ENCODE measurements at places on chromosomes 16 and 17.
A peak's percentile ranks its signal among the peaks of the same experiment; 100 is the strongest.

- DNase-seq = no peak
Observed at GRCh38 chr17:1709971-1710806, at the start of gene TLCD2. TLCD2 (minus strand) TSS chr17:1710377; CDS start chr17:1710242, 135 bp downstream.

DNA sequence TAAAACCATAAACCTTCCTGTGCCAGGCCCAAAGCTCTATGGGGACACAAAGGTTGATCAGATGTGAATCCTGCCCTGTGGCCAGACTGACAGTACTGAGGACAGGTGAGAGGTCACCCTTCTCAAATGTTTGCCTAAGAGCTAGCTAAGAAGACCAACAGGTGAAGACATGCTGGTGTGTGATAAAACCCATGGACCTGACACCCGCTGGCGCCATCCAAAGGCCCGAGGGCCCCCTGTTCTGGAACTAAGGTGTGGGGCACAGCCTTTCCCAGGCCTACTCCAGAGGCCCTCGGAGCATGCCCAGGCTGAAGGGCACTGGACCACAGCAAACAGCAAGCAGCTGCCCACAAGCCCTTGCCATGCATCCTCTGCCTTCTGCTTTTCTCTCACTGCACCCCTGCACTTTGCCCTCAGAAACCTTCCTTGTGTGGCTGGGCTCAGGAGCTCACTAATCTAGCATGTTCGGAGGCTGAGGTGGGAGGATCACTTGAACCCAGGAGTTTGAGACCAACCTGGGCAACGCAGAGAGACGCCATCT is 5.2 kb upstream of the CDK3 start:
- no peak for DNase-seq

DNA sequence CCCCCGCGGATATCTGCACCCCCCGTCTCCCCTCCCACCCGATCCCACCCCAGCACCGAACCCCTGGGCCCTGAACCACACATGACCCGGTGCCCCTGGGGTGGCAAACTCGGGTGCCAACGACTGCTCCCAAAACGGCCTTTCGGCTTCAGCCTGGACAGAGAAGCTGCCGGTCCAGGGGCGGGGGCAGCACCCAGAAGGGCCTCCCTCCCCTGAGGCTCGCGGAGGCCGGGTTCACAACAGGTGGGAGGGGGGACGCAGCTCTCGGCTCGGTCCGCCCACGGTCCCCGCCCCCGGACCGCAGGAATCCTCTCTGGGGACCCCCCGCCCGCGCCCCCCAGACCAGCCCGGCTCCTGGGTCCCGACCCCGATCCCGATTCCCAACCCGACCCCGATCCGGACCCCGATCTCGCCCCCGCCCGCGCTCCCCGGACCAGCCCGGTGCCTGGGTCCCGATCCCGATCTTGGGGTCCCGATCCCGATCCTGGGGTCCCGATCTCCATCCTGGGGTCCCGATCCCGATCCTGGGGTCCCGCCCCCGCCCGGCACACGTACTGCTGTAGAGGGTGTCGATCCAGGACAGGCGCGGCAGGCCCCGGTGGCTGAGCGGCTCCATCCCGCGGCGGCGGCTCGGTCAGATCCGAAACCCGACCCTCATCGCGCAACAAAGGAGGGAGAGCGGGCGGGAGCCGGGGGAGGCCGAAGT is 516 bp downstream of the ABR start:
- no peak for DNase-seq

DNA sequence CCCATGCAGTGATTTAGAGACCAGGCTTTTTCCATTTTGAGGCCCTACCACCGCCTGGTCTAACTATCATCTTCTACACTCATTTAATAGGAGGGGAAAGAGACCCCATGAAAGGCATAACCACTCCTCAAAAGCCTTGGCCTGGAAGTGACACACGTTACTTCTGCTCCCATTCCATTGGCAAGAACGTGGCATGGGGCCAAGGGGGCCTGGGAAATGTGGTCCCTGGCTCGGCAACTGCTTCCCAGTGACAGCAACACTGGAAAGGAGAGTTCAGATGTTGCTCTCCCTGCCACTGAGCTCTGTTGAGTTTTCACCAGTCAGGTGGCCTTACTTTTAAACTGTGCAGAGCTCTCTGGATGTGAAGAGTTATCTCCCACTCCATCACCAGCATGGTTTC is 45.2 kb upstream of the MAP3K14 start:
- DNase-seq = no peak

DNA sequence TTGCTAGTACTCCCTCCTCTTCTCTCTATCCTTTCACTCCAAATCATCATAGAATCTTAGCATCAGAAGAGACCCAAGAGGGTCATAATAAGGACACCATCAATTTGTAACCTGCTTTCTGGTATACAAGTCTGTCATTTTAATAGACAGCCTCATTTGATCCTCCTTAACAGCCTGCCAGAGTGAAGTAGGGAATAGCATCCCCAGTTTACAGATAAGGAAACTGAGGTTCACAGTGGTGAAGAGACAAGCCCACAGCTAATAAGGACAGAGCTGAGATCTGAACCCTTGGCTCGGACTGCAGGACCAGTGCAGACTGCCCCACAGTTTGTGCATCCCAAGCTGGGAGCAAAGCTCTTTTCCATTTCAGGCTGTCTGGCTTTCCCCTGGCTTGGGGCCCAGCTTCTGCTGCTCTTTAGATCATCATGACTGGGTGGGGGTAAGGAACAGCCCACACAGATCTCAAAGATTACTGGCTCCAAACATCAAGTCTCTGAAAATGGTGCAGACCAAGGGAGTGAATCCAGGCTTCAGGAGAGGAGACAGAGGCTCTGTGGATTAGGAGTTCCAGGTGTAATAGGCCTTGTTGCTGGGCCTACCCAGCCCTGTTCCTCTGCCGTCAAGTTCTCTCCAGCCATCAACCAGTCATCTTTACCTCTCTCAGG is 10.3 kb upstream of the IGFBP4 start:
- DNase-seq = no peak

GRCh38 chr17:41731836-41732235 is 2.6 kb downstream of the HAP1 start:
- DNase-seq = no peak

- no peak for DNase-seq
Observed at GRCh38 chr17:28046034-28046825, 3.8 kb downstream of the NLK start.

- no peak for DNase-seq
Observed at GRCh38 chr17:40034426-40035161, 19.4 kb downstream of the CSF3 start.

DNA sequence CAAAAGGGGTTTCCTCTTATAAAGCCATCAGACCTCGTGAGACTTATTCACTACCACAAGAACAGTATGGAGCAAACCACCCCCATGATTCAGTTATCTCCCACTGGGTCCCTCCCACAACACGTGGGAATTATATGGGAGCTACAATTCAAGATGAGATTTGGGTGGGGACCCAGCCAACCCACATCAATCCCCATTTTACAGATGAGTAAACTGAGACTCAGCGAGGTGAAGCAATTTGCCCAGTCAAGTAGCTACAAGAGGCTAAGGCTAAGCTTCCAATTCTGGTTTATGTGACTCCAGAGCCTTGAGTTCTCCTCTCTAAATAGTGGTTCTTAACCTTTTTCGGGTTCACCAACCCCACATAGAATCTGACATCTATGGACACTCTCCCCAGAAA is 8.8 kb downstream of the CD300A start:
- DNase-seq = no peak

DNA sequence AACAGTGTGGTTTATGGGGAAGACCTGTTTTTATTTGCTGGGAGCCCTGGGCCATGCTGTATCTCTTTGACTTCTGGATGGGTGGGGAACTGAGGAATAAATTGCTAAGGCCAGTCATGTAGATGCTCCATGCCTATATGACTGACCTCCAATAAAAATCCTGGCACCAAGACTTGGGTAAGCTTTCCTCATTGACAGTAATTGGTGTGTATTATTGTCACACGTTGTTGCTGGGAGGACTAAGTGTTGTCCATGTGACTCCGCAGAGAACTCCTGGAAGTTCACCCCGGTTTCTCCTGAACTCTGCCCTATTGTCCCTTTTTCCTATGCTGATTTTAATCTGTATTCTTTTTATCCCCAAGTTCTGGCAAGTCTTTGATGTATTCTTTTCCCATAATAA is 33.4 kb upstream of the USP22 start:
- no peak for DNase-seq

GRCh38 chr16:30137897-30138296 is 14.9 kb upstream of the MAPK3 start:
- DNase-seq = no peak

- no peak for DNase-seq
Observed at GRCh38 chr17:75287221-75287620, 2.0 kb downstream of the SLC25A19 start.

- DNase-seq = no peak
Observed at GRCh38 chr17:80086616-80087015, 14.8 kb upstream of the GAA start.

GRCh38 chr16:29835926-29836325 is 15.7 kb downstream of the MVP start:
- no peak for DNase-seq

GRCh38 chr17:72772331-72772821 is 320.1 kb downstream of the SLC39A11 start:
- DNase-seq = no peak

- peak; percentile 45 for DNase-seq
Observed at GRCh38 chr16:22161999-22162655, at the start of gene SDR42E2. SDR42E2 (plus strand) TSS chr16:22162506; CDS start chr16:22165583, 3,077 bp downstream.

- no peak for DNase-seq
Observed at GRCh38 chr17:17361543-17361866, 58.3 kb downstream of the NT5M start.

DNA sequence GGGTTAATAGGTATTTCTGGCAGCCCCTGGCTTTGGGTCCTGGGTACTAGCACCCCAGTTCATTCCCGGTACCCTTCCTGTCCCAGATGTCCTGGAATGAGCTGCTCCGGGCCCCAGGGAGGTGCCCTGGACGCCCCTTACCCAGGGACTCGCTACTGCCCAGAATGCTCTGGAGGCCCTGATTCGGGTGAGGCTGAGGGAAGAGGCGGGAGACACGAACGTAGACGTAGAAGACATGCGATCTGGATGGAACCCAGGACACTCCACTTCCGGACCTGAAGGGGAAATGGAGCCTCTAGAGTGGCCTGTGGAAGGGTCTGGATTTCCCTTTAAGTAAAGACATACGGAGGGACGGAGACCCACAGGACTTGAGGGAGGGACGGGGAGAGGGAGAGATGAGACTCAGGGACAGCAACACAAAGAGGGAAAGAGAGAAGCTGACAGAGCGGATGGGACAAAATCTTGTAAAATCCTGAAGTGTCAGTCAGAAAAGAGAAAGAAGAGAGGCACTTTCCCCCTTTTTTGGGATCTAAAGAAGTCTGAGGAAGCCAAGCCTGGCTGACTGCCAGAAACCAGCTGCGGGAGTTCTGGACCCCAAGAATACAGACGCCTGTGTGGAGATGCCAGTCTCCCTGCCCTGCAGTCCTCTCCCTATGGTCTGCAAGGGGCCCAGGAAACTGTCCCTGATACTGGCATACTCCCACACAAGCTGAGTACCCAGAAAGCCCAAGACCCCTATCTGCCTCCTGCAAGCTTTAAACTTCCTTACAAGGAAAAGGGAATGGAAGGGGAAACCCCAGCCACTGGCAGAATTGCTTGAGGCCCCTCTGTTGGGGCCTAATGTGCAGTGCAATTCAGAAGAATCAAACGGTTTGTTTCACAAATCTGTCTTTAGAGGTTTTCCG is 1.0 kb upstream of the HOXB13 start:
- DNase-seq = no peak

GRCh38 chr16:69927056-69927757 is 23.9 kb upstream of the CLEC18A start:
- no peak for DNase-seq

- no peak for DNase-seq
Observed at GRCh38 chr16:11799509-11800381, 2.7 kb upstream of the ZC3H7A start.

DNA sequence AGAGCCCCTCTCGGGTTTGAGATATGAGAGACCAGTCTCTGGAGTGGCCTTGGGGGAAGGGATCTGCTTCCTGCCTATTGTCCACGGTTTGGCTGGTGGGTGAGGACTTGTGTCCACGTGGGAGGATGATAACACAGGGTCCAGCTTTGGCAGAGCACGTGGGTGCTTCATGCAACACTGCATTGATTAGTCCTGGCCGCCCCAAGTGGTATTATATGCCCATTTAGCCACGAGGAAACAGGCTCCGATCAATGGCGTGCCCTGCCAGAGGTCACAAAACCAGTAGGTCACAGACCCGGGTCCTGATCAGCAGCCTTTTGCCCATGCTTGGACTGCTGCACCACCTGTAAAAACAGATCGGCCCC is 141.6 kb downstream of the RGS9 start:
- no peak for DNase-seq

GRCh38 chr17:31400481-31400950 is 9.0 kb downstream of the RAB11FIP4 start:
- DNase-seq = no peak

DNA sequence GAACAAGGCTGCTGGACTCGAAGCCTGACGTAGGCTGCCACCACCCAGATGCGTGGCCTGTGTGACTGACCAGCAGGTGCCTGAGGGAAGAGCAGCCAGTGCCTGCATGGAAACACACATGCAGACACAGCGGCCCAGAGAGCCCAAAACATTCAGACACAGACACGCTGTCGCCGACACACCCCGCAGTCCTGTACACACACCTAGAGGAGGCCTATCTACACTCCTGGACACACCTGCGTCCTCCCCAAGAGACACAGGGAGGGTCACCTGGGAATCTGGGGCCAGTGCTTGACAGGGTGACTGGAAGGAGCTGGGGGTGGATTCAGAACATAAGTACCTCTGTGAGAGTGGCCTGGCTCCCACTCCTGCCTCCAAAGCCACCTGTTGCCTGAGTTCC is 6.1 kb upstream of the TSPOAP1 start:
- no peak for DNase-seq

- no peak for DNase-seq
Observed at GRCh38 chr16:17276010-17276530, 194.7 kb downstream of the XYLT1 start.

- DNase-seq = no peak
Observed at GRCh38 chr17:12922120-12922519, 95.7 kb downstream of the ELAC2 start.

GRCh38 chr16:86215233-86215978 is 294.9 kb upstream of the FOXF1 start:
- no peak for DNase-seq

GRCh38 chr16:3071655-3072054 is 6.2 kb downstream of the IL32 start:
- DNase-seq = no peak

Measured in NCI-H510A (cell line).